ENCODE measurements at places on chromosomes 2 and 18.
A peak's percentile ranks its signal among the peaks of the same experiment; 100 is the strongest.

DNA sequence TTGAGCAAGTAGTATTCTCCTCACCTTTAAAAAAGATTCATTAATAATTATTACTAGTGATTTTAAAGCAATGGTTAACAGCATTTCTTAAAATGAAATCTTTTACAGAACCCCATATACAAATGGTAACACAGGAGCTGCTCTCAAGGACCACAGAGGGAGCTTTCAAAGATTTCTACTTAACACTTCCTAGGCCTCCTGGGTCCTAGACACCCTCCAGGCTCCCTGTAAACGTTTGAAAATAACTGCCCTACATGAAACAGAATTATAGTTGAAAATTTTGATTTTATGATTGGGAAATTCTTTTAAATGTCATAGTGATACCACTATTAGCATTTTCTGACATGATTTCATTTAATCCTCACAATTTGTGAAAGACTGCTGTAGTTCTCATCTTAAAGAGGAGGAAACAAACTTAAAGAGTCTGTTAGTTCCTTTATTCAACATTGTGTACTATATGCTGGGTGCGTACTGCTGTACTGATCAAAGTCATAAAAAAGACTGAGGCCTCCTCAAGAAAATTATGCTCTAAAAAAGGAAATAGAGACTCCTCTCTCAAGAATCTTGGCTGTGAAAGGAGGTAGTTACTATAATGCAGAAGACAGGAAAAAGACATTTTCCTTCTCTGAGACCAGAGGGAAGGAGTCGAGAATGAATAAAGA is 10.6 kb downstream of the CUL3 start:
- DNase-seq, result no peak

GRCh38 chr18:77098029-77098428 is 34.6 kb downstream of the MBP start:
- no peak for DNase-seq

DNA sequence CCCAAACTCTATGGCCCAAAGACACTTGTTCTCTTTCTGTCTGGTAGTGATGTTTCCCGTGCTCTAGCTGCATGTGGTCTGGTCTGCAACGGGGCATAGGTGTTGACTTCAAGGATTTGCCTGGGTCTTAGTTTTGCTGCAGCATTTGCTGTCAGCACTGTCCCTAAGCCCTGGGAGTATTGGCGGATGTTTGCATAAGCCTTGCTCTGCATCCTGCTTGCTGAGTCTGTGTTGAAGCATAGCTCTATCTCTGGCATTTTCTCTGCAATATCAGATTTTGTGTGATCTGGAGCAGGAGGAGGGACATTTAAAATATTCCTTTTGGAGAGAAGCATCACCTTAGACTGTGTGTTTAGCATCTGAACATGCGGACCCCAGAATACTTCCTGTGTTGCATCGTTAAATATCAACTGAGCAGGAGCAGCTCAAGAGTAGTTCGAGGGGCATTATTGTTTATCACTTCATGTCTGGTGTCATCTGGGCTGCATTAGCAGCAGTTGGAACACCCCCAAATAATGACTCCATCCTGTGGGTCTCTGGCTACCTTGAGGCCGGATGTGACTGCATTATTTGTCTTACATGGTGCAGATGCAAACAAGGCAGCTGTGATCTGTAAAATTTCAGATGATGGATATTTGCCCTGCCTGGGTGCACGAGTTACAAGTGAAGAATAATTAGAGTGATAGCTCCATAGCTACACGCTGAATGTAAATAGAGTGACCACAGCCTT is 231.7 kb downstream of the TRIB2 start:
- no peak for DNase-seq

DNA sequence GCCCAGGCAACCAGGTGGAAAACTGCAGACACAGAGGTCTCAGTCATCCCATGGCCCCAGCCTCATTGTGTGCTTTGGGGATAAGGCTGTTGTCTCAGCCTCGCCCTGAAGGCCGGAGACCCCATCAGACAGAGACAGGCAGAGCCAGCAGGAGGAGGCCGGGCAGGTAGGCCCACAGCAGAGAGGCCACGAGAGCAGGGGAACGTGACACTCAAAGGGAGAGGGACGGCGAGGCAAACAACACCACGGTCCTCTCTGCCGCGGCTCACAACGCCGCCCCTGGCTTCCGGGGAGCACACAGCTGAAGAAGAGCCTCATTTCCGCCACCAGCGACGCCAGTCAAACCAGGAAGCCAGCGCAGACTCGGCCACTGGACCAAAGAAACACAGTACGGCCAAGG is 103.3 kb downstream of the ZNF516 start:
- no peak for DNase-seq

- DNase-seq, result no peak
Measured at GRCh38 chr2:81436256-81436655, 1131.7 kb upstream of the LRRTM1 start.

- DNase-seq, result no peak
Measured at GRCh38 chr2:69693059-69693774, 48.7 kb upstream of the ANXA4 start.

GRCh38 chr2:161075701-161076100 is 84.5 kb upstream of the TANK start:
- DNase-seq, result no peak

- no peak for DNase-seq
Measured at GRCh38 chr18:57048351-57048750, 98.5 kb upstream of the BOD1L2 start.

DNA sequence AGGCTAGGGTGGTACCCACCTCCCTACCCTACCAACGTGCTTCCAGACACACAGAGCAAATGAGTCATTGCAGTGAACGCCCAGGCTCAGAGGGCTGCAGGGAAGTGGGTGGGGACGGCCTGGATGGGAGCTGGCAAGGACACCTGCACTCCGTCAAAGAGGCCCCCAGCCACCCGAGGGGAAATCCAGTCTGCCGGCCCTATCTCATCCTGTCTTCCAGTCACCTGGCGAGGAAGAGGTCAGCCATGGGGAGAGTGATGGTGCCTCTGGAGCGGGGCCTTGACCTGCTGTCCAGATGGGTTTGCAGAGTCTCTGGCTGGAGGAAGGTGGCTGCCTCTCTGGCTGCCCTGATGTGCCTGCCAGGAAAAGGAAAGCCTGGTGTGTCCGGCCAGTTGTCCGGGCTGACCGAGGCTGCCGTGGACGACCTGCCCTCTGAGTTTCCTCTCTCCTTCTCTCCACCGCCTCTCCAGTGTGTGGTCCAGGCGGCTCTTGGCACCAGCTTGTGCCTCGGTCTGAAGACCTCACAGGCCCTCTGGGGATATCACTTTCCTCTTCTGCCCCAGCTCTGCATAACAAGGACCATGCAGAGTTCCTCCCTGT is 209.7 kb upstream of the COPS8 start:
- no peak for DNase-seq

DNA sequence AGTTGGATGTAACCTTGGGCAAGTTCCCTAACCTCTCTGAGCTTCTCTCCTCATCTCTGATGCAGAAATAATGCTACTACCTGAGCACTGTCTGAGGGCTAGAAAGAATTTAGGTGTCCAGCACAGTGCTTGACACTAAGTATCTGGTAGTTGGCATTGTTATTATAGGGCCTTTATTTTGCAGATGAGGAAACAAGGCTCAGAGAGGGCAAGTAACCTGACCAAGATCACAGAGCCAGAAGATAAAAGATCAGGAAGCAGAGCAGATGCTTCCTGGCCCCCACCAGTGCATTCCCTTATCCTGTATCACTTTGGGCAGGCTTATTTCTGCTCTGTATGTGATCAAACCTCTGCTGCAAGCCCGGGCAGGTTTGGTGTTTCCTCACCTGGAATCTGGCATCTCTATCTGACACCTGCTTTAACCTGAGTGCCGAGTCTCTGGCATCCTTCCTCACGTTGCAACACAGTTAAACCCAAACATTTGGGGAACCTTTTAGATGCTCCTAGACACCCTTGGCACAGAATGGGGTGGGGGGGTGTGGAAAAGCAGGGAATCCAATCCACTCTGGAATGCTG is 69.9 kb downstream of the PLB1 start:
- no peak for DNase-seq

GRCh38 chr18:58666176-58666575 is 5.1 kb upstream of the MALT1 start:
- no peak for DNase-seq

DNA sequence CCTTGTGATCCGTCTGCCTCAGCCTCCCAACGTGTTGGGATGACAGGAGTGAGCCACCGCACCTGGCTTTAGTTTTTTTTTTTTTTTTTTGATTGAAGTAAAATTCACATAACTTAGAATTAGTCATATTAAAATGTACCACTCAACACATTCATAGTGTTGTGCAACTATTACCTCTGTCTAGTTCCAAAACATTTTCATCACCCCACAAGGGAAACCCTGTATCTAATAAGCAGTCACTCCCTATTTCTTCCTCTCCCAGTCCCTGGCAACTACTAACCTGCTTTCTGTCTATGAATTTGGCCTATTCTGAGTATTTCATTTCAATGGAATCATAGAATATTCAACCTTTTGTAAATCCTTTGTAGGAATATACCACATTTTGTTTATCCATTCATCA is 123.9 kb upstream of the FAM117B start:
- DNase-seq, result no peak

GRCh38 chr2:233114421-233114861 is 54.3 kb downstream of the INPP5D start:
- DNase-seq, result no peak

GRCh38 chr18:36211612-36212065 is 24.3 kb downstream of the MOCOS start:
- DNase-seq, result no peak

- DNase-seq, result peak; percentile 13
Measured at GRCh38 chr2:1886405-1886992, 142.2 kb upstream of the PXDN start.

- no peak for DNase-seq
Measured at GRCh38 chr2:111106706-111107105, 14.0 kb upstream of the BCL2L11 start.

- no peak for DNase-seq
Measured at GRCh38 chr2:73838889-73839534, 10.3 kb downstream of the STAMBP start.

DNA sequence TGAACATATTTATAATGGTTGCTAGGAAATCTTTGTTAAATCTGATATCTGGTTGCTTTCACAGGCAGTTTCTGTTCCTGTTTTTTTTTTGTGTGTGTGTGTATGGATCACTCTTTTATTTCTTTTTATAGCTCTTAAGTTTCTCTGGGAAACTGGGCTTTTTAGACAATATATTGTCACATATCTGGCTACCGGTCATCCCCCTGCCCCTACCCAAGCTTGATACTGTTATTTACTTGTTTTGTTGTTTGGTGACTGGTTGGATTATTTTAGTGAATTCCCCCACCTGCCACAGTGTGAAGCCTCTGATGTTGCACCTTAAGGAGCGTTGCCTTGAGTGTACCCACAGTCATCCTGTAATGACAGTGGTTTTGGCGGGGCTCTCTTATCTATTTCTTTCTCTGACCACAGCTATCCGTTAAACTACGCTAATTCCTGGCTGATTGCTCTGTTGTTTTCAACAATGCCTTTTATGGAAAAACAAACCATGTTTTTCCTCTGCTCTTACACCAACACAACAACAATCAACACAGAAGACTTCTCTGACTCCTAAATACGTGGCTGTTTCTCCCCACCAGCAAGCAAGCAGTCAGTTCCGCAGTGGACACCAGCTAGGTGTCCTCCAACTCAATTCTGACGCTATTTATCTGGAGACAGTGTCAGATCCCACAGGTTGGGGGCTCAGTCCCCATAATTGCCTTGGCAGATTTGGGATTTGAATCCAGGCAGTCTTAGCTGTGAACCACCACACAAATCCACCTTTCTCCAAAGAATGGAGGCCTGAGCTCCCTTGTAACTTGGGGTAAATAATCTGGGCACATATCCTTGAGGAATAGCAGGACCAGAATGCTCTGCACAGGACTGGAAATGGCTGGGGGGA is 10.9 kb downstream of the GNLY start:
- DNase-seq, result no peak

DNA sequence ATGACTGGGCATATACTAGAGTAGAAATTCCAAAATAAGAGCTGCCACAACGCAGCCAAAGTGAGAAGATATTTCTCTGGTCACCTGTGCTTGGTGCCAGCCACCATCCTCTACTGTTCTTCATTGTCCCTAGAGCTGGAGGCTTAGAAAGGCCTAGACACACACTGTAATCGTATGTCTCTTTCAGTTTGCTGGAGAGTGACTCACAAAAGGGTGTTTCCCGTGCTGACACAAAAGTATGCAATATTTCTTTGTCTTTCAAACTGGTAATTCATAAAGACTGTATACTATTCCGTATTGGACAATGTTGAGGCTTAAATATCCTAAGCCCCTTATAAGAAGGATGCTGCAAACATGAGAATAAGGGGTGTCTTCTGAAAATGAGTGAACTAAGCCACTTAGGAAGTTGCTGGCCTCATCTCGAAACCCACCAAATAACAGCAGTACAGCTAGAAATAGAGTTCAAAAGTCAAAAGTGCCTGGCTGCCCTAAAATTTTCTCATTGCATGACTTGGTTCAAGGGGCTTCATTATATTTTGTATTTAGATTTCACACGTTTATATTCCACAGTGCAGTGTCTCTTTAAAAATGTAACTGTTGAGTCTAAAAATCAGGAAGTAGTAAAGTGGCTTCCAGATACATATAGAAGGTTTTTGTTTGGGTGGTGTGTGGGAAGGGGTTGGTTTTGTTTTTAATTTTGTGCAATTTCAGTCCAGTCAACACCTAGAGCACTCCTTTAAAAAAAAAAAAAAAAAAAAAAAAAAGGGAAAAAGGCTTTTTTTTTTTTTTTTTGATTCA is 601.1 kb downstream of the ARHGAP15 start:
- DNase-seq, result peak; percentile 3

DNA sequence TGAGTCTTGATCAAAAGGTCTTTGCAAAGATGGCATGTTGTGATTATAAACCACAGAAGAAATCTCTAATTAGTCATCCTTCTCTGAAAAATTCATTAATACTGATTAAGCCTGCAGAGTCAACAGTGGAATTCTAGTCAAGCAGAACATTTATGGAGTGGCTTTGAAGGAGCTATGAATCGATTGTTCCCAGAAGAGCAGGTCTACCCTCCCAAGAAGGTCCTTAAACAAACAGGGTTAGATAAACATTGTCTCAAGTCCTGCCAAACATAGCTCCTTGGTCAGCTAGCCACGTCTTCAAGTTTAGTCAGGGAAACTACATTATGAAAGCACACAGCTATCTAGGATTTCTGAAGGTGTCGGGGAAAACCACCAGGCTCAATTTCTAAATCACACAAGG is 88.9 kb downstream of the ITGA4 start:
- no peak for DNase-seq

DNA sequence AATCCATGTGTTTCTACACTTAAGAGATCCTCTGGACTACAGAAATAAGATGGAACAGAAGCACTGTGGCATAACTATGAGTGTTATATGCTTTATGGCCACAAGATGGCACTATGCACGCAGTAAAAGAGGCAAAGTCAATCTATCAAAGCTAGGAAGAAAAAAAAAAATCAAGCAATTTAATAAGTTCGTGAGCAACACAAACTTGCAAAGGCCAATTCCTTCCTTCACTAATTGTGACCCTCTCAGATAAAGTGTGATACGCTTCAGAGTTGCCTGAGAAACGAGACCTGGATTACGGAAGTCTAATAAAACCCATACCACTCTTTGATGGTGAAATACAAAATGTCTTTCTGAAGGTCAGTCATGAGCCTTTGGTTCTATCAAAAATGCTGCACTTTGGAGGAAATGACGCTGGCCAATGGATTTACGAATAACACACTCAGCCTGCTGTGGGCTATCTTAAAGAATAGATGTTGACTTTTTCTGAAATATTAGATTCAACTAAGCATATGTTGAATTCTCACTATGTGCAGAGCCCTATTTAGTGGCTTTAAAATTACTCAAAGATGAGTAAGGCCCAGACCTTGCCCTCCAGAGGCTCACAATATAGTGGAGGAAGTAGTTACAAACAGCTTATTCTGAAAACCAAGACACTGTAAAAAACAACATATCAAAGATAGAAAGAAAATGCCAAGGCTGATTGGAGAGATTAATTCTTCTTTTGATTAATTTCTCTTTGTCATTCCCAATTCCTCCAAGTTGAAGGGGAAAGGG is 35.5 kb upstream of the TTR start:
- DNase-seq, result no peak
